Non-pigmented ciliary epithelial cell (primary cell): ENCODE measurements at places on chromosomes 12 and 14.
A peak's percentile ranks its signal among the peaks of the same experiment; 100 is the strongest.

- DNase-seq, result no peak
Measured at GRCh38 chr12:120700886-120701285, 9.4 kb upstream of the UNC119B start.

DNA sequence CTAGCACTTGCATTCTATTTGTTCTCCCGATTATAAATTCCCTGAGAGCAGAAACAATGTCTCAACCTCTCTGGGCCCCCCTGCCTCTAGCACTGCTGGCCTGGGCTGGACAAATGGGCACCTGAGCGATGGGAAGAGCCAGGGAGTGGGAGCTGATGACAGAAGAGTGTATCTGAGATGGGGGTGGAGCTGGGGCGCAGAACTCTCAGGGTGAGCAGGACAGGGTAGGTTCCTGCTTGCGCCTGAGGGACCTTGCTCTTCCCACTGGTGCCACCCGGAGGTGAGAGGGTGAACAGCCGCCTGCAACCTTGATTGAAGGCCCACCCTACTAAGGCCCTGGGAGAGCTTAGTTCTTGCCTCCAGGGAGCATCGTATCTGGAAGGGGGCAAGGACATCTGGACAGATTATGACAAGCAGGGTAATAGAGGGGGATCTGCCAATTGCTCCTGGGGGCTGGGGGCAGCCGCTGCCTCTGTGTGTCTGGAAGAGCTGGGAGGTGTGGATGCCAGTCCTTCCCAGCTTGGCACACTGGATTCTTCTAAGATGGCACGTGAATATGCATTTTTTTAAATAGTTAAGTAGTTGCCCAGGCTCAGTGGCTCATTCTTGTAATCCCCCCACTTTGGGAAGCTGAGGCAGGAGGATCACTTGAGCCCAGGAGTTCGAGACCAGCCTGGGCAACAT is 43.0 kb upstream of the TSPAN9 start:
- DNase-seq, result peak; percentile 19

DNA sequence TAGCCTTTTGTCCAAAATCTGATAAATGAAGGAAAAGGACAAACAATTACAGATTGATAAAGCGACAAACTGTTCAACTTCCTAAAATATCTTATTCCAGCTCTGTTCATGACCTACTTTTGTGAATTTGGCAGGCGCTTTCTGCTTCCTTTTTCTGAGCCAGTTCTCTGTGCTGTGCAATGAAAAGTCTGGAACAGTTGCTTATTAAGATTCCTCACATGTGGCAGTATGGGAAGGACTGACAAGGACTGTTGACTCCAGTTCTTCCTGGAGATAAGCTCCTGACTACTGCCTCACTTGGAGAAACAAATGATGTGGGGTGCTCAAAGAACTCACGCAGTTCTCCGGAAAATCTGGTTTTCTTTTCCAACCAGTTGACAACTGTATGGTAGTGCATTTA is 58.3 kb upstream of the ANP32D start:
- DNase-seq, result no peak

GRCh38 chr12:30482650-30483049 is 213.0 kb downstream of the IPO8 start:
- no peak for DNase-seq

GRCh38 chr12:6396031-6396430 is 12.1 kb downstream of the LTBR start:
- no peak for DNase-seq

GRCh38 chr12:106304001-106304421 is 1.5 kb downstream of the TCP11L2 start:
- no peak for DNase-seq

- DNase-seq, result no peak
Measured at GRCh38 chr12:43102546-43103264, 449.3 kb downstream of the ADAMTS20 start.

GRCh38 chr12:94041850-94042249 is 106.5 kb upstream of the PLXNC1 start:
- no peak for DNase-seq

DNA sequence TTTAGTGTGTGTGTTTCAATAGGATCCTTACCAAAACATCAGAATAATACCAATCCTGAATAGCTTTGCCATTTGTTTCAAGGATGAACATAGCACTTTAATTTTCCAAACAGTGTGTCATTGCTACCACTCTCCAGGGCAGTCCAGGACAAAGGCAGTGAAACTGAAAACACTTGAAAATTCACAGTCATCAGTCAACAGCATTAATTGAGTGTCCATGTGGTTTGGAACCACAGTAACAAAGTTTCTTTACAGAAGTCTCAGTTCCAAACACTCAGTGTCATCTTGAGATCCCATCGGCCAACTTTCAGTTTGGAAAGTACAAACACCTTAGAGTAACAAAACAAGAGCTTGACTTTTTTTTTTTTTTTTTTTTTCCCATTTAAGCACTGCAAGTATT is 228.4 kb upstream of the SOX5 start:
- no peak for DNase-seq
